Right lung (tissue), 10 donors: ENCODE measurements at places on chromosomes 4 and X. TPM values are rescaled to one million over a fixed set of nuclear protein-coding genes. Genes with fewer than 3 reads are reported as not detected.

Gene RBM47
- polyA plus RNA-seq = 30.8 TPM

Gene SHROOM3
- 14.4 TPM for polyA plus RNA-seq

Gene TRIML1
- polyA plus RNA-seq = not detected

GRCh38 chr4:73989928-73990327 lies 1.9 kb upstream of the PPBP start:
- no peak for DNase-seq

GRCh38 chr4:146252969-146253611 lies 38.8 kb downstream of the REELD1 start:
- no peak for DNase-seq

- no peak for DNase-seq
Measured at GRCh38 chr4:122163767-122164166, 11.6 kb downstream of the BLTP1 start.

- no peak for DNase-seq
Measured at GRCh38 chr4:158496030-158496741, 25.5 kb upstream of the RXFP1 start.

DNA sequence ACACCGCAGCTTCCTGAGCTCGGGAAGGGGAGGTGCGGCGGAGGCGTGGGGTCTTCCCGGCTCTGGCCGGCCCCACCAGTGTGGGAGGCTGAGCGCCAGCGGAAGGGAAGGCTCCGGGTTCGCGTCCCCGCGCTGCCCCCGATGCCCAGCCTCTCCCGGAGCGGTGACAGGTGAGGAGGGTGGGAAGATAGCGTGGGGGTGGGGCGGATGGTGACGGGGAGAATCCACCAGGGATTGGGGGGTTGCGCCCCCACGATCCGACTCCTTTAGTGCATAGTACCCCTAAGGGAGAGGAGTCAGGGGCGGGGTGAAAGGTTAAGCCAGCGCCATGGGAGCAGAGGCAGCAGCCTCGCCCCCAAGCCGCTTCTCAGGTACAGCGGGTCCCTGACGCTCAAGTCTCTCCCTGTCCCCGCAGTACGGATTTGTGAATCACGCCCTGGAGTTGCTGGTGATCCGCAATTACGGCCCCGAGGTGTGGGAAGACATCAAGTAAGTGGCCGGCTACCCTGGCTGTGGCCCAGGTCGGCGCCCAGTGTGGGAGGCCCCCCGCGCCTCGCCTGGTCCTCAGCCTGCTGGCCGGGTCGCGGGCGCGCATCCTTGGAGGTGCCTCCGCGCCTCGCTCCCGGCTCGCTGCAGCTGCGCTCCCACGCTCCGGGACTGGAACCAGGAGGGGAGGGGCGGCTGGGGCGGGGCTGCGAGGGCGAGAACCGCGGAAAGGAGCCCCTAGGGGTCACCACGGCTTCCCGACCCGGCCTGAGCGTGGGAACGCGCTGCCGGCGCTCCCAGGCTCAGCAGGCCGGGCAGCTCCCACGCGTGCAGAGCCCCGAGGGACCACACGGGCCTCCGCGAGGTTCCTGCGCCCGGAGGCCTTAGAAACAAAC lies 791 bp downstream of the GUCY1B1 start:
- DNase-seq = peak; percentile 50

DNA sequence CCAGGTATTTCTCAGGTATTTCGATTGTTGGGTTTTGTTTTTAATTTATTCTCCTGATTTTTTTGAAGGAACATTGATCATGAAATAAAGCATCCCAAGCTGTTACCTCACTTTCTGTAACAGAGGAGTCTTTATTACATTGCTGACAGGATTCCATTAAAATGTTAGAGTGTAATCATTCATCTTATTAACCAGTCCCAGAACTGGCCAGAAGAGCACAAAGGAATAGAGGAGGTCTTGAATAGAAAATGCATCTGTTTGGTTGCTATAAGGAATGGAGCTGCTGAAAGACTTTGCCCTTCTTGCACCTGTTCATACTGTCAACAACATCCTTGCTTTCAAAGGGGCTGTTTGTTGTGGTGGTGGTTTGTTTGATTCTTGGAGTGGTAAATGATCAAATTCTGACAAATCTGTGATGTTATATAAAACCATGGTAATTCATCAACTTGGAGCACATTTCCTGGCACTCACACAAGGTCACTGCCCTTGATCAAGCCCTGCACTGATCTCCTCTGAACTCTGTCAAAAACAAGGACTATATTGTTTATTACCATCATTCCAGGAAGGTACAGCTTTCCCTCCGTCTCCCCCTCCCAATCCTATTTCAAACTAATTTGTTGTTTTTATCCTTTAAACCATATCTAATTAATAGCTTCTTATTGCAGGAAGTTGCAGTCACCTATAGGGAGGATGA lies 215.8 kb downstream of the PCDH19 start:
- no peak for DNase-seq

DNA sequence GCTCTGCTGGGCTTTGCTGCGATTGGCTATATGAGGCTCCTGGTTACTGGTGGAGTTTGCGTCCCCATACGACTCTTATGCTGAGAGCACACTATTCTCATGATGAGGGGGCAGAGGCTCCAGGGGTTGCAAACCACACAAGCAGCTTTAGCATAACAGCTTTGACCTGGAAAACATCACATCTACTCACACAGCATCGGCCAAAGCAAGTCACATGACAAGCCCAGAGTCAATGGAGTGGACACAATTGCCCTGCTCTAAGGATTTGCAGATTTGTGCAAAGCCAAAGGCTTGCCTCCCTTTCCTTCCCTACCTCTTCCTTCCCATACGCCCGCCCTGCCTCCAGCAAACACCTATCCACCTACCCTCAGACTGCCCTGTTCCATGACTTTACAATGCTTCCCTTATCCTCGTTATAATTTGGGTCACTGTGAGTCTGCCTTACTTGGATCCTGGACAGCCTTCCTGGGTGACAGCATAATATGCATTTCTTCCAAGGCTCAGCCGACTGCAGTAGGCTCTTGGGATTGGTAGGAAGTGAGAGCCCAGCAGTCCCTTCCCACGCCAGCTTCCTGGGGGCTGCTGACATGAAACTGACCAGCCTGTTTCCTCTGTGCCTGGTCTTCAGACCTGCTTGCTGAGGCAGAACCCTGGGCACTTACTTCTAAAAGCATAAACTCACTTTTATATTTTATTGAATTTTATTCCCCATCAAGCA lies 208.2 kb upstream of the PSAPL1 start:
- no peak for DNase-seq

DNA sequence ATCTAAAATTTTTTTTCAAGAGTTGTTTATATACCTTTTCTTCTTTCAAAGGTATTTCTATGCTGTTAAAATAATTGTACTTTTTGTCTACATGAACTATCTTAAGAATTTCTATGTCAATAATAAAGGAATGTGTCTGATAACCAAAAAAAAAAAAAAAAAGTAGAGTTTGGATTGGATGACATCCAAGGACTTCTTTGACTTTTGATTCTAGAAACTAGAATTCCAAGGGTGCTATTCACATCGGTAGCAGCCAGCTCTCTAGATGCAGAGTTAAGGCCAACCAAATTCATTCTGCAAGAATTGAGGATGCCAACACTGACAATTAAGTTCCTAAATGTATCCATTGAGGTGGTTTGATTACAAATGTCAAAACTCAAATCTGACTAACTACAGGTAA lies 42.0 kb upstream of the PRKG2 start:
- no peak for DNase-seq

GRCh38 chr4:2942037-2942531 lies 21.1 kb downstream of the NOP14 start:
- no peak for DNase-seq

- DNase-seq = no peak
Measured at GRCh38 chr4:146315184-146315583, 100.8 kb downstream of the REELD1 start.

DNA sequence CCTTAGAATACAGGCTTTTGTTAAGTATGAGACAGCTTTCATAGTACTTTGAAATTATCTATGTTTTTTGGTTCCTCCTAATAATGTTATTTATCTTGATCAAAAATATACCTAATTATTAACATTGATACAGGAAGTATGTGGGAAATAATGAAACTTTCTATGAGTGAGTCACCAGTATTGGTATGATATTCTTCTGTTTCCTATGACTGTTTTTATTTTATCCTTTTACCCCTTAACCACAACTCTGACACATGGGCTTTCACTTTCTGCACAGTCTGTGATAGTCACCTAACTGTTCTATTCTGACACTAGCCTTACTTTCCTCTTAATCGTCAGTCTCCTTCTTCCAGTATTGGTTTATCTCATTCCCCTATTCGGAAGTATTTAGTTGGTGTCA lies 4.7 kb downstream of the THAP9 start:
- DNase-seq = no peak

- no peak for DNase-seq
Measured at GRCh38 chr4:47219586-47219985, 188.2 kb downstream of the GABRB1 start.

DNA sequence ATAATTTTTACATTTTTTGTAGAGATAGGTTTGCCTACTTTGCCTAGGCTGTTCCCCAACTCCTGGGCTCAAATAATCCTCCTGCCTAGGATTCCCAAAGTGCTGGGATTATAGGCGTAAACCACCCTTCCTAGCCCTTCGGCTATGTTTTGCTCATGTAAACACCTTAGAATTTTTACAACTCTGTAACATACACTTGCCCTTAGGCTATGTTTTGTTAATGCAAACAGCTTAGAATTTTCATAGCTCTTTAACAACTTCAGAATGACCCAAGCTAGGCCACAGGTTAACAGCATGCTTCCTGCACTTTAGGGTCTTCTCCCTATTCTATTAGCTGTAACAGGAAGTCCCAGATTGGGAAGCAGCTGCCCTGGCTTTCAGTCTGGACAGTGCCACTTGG lies 24.2 kb downstream of the KLHL15 start:
- no peak for DNase-seq

DNA sequence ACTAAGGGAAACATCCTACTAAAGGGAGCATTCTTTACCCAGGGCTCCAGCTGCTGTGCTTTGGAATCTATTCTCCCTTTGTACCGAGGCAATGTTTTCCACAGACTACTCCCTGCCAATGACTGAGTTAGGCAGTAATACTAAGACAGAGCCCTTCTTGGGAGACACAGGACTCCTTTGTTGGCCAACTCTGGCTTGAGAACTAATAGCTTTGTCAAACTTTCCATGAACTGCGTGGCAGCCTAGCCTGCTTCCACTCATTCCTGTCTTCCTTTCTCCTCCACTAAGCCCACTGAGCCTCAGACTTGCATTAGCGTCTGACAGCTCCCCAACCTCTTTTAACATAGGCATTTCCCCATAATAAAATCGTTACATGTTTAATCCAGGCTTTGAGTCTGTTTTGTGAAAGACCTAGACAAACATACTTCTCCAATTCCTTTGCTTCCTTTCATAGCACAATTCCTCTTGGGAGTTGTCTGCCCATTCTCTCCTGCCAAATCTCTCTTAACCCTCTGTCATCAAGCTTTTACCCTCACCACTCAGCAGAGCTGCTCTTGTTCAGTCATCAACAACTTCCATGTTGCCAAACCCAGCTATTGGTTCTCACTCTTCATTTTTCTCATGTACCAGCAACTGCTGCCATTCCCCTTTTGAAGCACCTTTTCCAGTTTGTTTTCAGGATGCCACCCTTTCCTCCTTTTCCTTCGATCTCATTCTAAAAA lies 300.3 kb upstream of the IGFBP7 start:
- DNase-seq = no peak

GRCh38 chrX:68898598-68898997 lies 69.8 kb downstream of the EFNB1 start:
- DNase-seq = no peak

GRCh38 chrX:13188731-13189309 lies 131.0 kb downstream of the ATXN3L start:
- DNase-seq = no peak

DNA sequence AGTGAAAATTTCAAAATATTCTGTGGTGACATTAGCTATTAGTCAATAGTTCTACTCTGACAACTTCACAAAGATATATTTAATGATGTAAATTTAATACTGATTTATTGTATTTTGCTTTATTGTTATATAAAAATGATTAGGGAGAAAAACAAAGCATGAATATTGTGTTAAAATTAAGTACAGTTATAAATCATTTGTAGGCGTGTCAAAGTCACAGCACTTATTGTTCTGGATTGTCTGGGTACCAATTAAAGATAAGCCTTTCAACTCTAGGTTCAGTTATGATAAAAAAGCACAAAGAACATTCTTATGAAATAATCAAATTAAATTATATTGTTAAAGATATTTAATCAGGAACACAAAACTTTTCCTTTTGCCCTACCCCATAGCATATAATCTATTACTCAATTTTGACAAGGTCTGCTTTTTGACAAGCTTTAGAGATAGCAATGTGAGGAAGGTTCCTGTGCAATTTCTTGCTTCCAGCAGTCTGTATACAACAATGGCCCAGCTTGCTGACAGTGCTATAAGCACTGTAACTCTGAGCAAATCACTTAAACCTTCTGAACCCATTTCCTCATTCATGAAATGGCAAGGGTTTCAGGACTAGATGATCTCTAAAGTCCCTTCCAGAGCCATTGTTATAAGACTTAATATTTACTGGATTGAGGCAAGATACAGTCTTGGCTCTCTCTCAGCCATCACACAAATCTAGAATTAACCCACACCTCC lies 910.3 kb upstream of the LCORL start:
- no peak for DNase-seq

DNA sequence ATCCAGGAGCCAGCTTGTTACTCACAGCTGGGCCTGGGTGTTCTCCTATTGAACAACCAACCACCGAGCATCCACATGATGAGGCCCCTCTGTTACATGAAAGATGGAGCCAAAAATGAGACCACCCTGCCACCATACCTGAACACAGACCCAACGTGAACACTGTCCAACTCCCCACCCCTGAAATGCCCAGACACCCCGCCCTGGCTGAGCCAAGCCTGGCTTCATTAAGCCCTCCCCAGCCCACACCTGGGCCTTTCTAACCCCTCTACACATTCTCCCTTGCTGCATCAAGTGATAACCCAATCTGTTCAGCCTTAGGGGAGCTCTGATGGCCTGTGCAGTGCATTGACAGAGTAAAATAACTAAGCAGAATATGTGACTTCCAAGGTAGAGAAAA lies 80.7 kb downstream of the EVC start:
- no peak for DNase-seq
